Kidney capillary endothelial cell (primary cell): ENCODE measurements at places on chromosomes 12 and 14.

DNA sequence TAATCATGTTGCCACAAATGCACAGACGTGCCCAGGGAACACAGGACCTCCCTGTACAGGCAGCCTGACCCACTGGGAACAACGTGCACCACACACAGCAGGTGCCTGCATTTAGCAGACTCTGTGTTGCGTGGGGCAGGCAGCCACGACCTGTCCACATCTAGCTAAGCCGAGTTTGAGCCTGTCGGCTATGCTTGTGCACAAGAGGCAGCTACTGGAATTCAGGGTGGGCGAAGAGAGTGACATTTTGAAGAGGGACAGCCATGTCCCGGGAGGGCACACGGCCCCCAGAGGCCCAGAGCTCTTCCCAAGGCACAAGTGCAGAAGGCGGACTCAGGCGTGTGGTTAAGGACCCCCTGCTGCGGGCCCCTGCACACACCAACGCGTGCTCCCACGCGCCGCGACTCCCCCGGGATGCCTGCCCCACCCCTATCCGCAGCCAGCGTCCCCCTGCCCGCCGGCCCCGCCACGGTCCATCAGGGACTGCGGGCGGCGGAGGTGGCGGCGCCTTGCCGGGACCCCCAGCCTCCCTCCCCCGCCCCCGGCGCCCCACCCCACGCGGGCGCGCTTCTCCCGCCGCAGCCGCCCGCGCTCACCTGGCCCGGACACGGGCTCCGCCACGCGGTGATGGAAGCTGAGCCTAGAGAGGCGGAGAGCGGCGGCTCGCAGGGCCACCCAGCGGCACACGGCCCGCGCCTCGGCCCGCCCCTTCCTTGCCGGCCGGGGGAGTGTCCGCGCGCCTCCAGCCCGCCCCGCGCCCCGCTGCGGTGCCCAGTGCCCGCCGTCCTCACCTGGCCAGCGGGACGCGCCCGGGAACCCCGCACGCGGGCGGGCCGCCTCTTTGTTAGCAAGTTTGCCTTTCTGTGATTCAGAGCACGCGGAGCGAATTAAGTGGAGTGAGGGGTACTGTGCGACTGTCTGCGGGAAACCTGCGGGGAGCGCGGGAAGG lies 125.3 kb upstream of the PRMT8 start:
- DNase-seq = no peak

DNA sequence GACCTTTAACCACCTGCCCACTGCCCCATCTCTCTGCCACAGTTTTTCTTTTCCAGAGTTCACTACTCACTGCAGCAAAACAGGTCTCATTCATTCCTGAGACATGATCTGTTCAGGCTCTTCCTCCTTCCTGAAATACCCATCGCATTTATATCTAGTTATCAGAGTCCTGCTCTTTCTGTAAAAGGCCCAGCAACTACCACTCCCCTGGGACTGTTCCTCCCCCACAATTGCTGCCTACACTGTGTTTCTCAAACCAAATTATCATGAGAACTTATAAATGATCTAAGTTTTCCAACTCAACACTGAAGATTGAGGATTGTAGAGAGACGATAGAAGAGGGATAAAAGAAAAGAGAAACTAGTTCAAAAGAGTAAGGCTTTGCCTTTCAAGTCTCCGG lies 40.8 kb upstream of the EPS8 start:
- DNase-seq = no peak

GRCh38 chr14:31576949-31577348 lies 15.7 kb downstream of the NUBPL start:
- no peak for DNase-seq

GRCh38 chr12:119072440-119072839 lies 91.1 kb downstream of the SRRM4 start:
- no peak for DNase-seq

GRCh38 chr12:10251669-10252068 lies 39.0 kb downstream of the GABARAPL1 start:
- no peak for DNase-seq

DNA sequence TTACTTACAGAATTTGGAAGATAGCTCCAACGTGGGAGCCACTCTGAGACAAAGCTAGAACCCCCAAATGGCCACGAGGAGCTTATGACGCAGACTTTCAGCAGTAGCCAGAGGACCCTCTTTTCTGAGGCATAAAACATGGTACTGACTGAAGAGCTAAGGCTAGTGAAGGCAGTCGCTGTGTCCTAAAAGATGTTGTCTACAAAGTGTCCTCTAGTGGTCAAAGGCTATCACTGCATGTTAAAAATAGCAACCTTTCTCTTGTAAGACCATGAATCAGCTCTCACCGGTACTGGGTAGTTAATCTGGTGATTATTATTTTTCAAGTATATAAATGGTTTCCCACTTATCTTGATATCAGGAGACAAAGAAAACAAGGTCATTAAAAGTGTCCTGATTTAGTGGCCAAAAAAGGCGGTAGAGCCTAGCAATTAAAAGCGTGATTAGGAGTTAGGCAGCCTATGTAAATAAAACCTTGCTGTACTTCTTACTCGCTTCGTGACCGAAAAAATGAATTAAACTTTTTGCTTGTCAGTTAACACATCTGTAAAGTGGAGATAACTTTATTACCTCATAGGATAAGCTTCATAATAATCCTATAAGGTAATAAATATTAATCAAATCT lies 47.0 kb upstream of the LGR5 start:
- peak; percentile 66 for DNase-seq

DNA sequence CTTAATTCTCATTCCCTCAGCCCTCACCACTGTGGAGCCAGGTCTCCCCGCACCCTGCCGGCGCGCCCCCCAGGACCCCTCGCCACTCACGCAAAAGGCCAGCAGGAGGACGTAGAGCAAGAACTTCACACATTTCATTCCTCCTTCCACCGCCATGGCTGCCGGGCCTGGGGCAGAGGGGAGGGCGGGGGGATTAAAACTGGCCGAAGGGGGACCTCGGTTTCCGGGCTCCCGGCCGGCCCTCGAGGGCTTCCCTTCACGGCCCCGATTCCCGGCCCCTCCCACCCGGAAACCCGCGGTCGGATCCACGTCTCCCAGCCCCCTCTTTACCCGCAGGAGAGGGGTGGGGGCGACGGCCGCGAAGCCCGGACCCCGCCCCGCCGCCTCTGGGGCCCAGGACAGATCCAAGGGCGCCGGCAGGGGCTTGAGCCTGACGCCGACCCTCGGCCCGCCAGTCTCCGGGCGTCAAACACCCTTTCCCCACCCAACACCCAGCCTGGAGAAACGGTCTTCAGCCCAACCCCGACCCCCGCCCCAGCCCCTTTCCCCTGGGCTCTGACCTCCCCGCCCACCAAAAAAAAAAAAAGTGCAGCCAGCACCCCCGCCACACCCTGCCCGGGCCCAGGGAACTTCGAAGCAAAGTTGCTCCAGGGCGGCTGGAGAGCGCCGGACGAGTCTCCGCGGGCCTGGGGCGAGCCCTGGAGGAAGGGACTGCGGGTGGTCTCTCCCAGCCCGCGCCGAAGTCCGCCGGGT lies 447 bp downstream of the CD63 start:
- DNase-seq = no peak

DNA sequence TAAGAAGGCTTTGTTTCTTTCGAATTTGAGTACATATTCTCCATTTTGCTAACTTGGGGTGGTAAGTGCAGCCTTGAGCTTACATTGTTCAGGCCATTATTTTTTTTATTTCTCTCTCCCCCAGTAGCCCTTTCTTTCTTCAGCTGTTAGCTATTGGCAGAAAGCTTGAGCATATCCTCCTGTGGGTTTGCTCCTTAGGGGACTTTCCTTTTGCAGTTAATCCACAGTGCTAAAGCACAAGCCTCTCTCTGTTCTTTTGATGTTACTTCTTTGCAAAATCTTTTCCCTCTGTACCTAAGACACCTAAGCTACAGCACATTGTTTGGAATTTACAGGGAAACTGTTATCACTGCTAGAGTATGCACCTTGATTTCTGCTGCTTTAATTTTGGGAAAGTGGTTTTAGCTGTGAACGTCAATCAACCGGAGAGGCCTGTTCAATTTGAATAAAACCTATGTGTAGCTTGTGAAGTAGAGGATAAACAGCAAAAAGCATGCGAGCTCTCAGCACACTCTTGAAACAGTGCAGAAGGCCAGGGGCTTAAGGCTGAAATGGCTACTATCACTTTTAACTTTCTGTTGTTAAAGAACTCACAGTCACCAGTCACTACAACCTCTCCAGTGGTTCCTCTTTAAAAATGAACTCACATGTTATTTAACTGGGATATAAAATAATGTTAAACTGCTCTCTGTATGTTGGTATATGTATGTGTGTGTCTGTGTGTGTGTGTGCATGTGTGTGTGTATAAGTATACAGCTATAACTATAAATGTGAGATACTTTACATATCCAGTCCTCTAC lies 139.2 kb downstream of the PDZRN4 start:
- no peak for DNase-seq

GRCh38 chr12:19749906-19750574 lies 310.7 kb downstream of the AEBP2 start:
- no peak for DNase-seq

- DNase-seq = no peak
Observed at GRCh38 chr12:125634813-125635212, 569.6 kb downstream of the AACS start.

GRCh38 chr12:117985182-117985581 lies 16.4 kb upstream of the KSR2 start:
- DNase-seq = no peak

- DNase-seq = no peak
Observed at GRCh38 chr14:91884664-91885063, 17.3 kb upstream of the TC2N start.

DNA sequence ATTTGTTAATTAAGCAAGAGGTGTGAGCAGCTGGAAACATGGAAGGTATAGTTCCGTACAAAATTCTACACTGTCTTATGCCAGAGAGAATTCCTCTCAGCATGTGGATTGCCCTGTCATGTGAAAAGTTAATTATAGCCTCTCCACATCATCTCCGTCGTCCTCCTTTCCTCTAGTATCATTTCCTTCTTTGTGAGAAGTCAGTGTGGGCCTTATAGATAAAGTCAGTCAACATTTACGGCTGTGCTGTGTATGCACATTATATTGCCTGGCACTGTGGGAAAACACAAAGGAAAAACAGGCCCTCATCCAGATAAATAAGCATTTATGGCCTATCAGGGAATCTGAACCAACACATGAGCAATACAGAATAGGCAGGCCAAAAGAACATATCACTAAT lies 236.6 kb downstream of the SEC23A start:
- no peak for DNase-seq

DNA sequence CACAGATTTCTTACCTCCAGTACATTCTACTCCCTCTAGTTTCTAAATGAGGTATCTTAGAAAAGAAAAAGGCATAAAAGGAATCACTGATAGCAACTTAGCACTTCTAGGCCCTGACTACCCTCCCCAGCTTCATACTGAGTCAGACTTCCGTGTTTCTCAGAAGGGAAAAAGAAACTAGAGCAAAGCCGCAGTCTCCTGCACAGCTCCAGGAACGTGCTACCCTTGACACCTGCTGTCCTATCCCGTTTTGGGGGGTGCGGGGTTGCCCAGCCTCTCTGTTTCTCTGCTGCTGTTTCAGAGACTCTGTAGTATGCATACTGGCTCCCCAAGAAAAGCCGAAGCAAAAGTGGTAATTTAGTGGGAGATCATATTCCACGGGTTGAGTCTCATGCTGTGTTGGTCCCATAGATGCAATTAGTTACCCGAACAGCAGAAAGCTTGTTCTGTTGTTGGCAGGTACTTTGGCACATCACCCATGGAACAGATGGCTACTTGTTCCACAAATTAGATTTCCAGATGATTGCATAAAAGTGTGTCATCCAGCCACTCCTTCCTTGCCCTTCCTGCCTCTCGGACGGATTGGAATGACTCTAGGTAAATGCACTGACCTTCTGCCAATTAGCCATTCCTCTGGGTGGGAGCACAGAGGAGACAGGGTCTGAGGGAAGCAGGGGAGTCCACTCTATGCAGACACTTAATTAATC lies 438.1 kb downstream of the FUT8 start:
- DNase-seq = no peak

DNA sequence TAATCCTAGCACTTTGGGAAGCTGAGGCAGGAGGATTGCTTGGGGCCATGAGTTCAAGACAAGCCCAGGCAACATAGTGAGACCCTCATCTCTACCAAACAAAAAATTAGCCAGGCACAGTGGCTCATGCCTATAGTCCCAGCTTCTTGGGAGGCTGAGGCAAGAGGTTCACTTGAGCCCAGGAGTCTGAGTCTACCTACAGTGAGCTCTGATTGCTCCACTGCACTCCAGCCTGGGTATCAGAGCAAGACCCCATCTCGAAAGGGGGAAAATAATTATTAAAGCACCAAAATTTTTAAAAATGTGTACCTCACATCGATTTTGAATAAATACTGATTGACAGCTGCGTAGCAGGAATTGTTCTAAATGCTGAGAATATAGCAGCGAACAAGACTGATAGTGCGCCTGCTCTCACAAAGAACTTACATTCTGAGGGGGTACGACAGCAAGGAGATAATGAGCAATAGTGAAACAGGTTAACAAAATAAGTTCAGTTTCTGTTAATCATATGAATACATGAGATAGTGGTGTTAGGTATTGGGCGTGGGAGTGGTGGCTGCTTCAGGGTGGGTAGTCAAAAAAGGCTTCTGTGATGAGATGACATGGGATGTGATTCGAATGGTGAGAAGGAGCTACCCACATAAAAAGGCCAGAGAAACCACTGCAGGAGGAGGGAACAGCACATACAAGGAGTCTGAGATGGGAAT lies 19.6 kb downstream of the HCFC2 start:
- no peak for DNase-seq

GRCh38 chr12:100414739-100415138 lies 57.9 kb downstream of the SLC17A8 start:
- DNase-seq = no peak

DNA sequence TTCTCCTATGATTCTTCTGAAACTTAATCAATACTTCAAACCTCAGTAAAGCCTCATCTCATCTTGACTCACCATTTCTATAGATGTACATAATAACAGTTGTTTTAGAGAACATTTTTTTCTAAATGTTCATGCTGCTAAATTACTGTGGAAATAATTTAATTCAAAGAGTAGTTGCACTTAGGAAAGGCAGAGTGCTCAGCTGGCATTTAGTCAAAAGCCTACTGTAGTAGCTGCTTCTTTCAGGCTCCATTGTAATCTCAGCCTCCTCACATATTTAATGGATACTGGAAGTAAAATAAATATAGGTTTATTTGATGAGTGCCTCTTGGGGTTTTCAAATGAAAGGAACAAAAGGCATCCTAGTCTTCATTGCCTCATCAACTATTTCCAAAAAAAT lies 325.0 kb downstream of the CCER1 start:
- DNase-seq = no peak

DNA sequence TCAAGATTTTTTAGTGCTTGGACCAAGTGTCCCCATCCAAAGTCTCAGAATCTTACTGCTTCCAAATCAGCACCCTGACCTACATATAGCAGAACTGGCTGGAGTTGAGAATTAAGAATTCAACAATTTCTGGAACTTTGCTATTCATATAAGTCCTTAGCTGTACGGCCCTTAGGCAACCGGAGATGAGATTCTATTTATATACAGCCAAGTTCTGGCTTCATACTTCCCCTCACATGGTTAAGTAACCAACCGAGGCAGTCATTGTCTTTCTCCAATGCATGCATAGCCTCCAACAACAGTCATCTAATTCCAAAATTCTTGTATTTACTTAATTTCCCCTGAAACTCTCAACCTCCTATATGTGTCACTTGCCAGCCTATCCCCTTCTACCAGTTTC lies 76.6 kb downstream of the SINHCAF start:
- no peak for DNase-seq
